Cerebellum (tissue), 4 donors: ENCODE measurements at places on chromosomes 16 and 17. TPM values are rescaled to one million over a fixed set of nuclear protein-coding genes. Genes with fewer than 3 reads are reported as not detected.

CCDC144A gene
- 15.0 TPM for total RNA-seq

ACAP1 gene
- 0.45 TPM for total RNA-seq

INTS2 gene
- total RNA-seq: 41.9 TPM

FOXK2 gene
- 43.5 TPM for total RNA-seq

KIAA0513 gene
- 32.9 TPM for total RNA-seq

CDC42EP4 gene
- 79.6 TPM for total RNA-seq
